Activated naive CD8-positive, alpha-beta T cell treated with anti-CD3 and anti-CD28 coated beads, Interleukin-2, amount 50 U/mL, for 24 hours (primary cell): ENCODE measurements at places on chromosomes 5 and 9.

GRCh38 chr9:91844190-91844589 lies 105.8 kb downstream of the ROR2 start:
- H3K27ac ChIP-seq: no peak overlapping the region
- no peak for DNase-seq
- H3K4me3 ChIP-seq: no peak overlapping the region
- no peaks in the 10 kb centered on the region for H3K36me3 ChIP-seq

- no peak overlapping the region for H3K4me3 ChIP-seq
Observed at GRCh38 chr9:28264368-28264767, 691.1 kb upstream of the C9orf72 start.

DNA sequence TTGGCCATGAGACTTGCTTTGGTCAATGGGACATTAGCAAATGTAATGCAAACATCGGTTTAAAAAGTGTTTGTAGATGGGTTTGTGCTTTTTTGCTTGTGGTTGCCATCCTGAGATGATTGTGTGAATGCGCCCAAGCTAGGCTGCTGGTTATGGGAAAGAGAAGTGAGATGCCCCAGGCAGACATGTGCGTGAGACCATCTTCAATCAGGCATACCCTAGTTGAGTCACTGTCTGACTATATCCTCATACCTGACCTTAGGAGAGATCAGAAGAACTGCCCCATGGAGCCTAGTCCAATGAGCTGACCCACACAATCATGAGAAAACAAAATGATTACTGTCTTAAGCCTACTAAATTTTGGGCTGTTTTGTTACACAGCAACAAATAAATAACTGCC lies 36.8 kb upstream of the ZNF608 start:
- no peaks in the 10 kb centered on the region for H3K4me1 ChIP-seq
- no peaks in the 10 kb centered on the region for H3K27me3 ChIP-seq
- no peak overlapping the region for H3K4me3 ChIP-seq
- no peak for DNase-seq
- H3K36me3 ChIP-seq: no peaks in the 10 kb centered on the region
- H3K27ac ChIP-seq: no peak overlapping the region

GRCh38 chr9:81086416-81086815 lies 602.9 kb downstream of the TLE1 start:
- H3K27me3 ChIP-seq: no peaks in the 10 kb centered on the region
- H3K27ac ChIP-seq: no peak overlapping the region
- no peak for DNase-seq
- no peaks in the 10 kb centered on the region for H3K36me3 ChIP-seq

DNA sequence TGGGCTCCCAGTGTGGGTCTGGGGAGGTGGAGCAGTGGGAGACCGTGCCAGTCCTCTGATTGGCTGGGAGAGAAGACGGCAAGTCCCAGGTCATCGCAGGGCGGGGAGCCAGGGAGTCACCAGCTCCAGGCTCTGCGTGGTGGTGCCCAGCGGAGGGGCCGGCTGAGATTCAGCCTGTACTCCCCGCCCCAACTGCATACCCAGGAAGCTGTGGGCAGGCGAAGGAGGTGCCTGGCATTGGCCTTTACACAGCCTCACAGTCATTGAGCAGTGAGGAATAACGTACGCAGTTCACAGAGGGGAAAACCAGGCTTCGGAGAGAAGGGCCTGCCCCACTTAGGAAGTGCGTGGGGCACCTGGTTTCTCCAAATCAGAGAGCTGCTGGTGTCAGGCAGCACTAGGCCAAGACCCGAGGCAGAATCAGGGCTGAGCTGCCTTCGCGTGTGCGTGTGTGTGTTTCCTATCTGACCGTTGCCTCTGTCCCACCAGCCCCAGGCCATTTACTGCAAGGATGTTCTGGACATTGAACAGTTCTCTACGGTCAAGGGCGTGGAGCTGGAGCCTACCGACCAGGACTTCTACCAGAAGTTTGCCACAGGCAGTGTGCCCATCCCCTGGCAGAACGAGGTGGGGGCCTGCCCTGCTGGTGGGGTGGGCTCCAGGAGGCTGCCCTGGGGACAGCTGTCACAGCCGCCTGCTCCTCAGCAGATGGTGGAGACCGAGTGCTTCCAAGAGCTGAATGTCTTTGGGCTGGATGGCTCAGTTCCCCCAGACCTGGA lies 6.2 kb upstream of the PRR7 start:
- H3K27ac ChIP-seq: peak overlapping the region; percentile 48
- peaks cover 69% of the 10 kb centered on the region for H3K4me1 ChIP-seq
- peaks cover 40% of the 10 kb centered on the region for H3K36me3 ChIP-seq
- no peak overlapping the region for H3K4me3 ChIP-seq

DNA sequence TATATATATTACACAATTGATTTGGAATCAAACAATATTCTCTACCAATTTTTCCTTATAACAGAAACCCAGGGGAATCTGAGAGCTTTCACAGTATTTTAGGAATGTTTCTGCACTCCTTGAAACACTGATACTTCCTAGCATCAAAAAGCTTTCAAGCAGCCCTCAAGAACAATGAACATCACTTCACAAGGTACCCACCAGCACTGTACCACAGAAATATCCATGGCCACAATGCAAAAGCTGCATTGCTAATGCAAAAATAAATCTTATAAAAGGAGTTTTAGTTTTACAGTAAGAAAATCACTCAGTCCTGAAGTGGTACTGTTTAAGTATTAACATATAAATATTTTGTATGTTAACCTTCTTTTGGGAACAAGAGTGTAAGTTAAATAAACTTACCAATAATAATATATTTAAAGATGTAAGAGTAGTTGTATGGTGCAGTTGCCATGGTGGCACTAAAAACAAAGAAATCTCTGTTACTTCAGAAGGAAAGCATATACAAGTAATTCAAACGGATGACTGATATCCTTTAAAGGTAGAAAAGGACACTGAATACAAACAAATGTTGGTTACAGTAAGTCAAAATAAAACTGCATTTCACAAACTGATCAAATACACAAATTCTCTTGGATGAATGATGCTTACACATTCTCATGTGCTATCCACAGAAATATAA lies 8.6 kb downstream of the RAB14 start:
- no peak overlapping the region for H3K4me3 ChIP-seq
- DNase-seq: no peak
- H3K27me3 ChIP-seq: no peaks in the 10 kb centered on the region
- H3K27ac ChIP-seq: no peak overlapping the region
- peaks cover 89% of the 10 kb centered on the region for H3K4me1 ChIP-seq
- H3K36me3 ChIP-seq: peaks cover 17% of the 10 kb centered on the region

- peaks cover 17% of the 10 kb centered on the region for H3K36me3 ChIP-seq
- H3K27me3 ChIP-seq: no peaks in the 10 kb centered on the region
- DNase-seq: no peak
- H3K4me1 ChIP-seq: peaks cover 2% of the 10 kb centered on the region
Observed at GRCh38 chr5:34967540-34967939, 38.2 kb downstream of the DNAJC21 start.

DNA sequence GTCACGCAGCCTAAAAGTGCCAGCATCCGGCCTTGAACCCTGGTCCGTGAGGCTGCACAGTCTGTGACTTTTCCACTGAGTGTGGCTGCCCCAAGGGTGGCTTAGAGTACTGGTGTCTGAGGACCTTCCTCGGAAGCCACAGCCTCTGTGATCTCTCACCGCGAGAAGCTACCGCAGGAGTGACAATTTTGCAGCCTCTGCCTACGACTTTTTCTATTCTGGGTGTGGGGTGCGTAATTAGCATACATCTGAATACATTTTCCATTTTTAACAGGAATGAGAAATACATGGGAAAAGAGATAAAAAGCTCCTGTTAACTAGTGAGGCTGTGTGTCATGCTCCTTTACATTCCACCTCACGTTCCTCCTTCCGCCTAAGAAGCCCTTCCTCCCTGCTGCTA lies 48.3 kb upstream of the HRH2 start:
- peak; percentile 30 for DNase-seq
- H3K36me3 ChIP-seq: no peaks in the 10 kb centered on the region
- H3K4me3 ChIP-seq: no peak overlapping the region

GRCh38 chr9:15873573-15874177 lies 320.8 kb downstream of the CCDC171 start:
- H3K27ac ChIP-seq: no peak overlapping the region
- H3K27me3 ChIP-seq: no peaks in the 10 kb centered on the region

GRCh38 chr9:35051069-35051967 lies 21.1 kb downstream of the VCP start:
- peaks cover 38% of the 10 kb centered on the region for H3K36me3 ChIP-seq
- H3K27ac ChIP-seq: no peak overlapping the region
- DNase-seq: peak; percentile 67
- H3K27me3 ChIP-seq: no peaks in the 10 kb centered on the region
- no peaks in the 10 kb centered on the region for H3K4me1 ChIP-seq
- H3K4me3 ChIP-seq: no peak overlapping the region

DNA sequence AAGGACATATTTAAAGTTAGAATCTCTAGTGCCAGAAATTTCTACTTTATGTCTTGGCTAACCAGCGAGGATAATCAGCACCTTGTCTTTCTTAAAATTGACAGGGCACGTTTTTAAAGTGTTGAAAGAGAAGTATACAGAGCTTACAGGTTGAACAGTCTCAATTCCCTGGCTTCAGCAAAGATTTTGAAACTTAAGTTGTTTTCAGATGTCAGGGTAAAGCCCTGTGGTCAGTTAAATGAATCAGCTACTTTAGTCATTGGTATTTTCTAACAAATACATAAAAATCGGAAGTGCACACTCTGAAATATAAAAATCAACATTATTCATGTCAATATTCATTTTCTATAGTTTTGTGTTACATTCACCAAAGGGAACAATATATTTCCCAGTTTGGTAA lies 29.1 kb downstream of the SNCAIP start:
- DNase-seq: no peak
- H3K4me1 ChIP-seq: no peaks in the 10 kb centered on the region
- no peaks in the 10 kb centered on the region for H3K27me3 ChIP-seq
- H3K4me3 ChIP-seq: no peak overlapping the region
- no peaks in the 10 kb centered on the region for H3K36me3 ChIP-seq
- H3K27ac ChIP-seq: no peak overlapping the region

DNA sequence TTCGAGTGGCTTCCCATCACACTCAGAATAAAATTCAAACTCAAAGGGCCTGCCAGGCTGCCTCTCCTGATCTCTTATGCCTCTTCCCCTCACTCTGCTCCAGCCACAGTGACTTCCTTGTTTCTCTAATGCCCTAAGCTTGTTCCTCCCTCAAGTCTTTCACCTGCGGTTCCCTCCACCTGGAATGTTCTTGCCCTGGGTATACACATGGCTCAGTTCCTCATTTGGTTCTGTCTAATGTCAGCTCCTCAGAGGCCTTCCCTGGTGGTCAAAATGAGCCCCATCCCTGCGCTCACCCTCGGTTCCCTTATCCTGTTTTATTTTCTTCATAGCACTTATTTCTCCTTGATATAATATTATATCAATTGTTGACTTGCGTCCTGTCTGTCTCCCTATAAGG lies 12.7 kb upstream of the CYSTM1 start:
- peaks cover 2% of the 10 kb centered on the region for H3K27me3 ChIP-seq
- no peaks in the 10 kb centered on the region for H3K4me1 ChIP-seq
- H3K4me3 ChIP-seq: no peak overlapping the region
- H3K36me3 ChIP-seq: no peaks in the 10 kb centered on the region

DNA sequence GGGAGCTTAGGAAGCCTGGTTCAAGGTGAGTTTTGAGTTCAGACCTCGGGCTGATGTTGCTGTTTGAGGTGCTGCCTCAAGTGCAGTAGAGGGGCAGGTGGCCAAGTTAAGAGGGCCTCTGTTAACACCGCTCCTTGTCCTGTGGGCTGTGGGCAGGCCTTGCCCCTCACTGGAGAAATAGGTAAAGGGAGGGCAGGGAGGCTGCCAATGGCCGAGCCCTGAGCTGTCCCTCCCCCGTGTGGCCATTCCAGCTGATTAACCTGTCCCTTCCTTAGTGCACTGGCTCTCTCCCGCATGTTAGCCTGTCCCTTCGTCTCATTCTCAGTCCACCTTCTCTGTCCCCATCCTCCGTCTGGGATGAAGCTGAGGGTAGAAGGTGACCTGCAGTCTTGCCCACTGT lies 21.4 kb downstream of the CNTFR start:
- no peaks in the 10 kb centered on the region for H3K4me1 ChIP-seq
- H3K36me3 ChIP-seq: no peaks in the 10 kb centered on the region
- H3K27ac ChIP-seq: no peak overlapping the region

- no peak overlapping the region for H3K27ac ChIP-seq
- peaks cover 21% of the 10 kb centered on the region for H3K4me1 ChIP-seq
- H3K4me3 ChIP-seq: no peak overlapping the region
Observed at GRCh38 chr5:173960986-173961385, 28.0 kb upstream of the C5orf47 start.

DNA sequence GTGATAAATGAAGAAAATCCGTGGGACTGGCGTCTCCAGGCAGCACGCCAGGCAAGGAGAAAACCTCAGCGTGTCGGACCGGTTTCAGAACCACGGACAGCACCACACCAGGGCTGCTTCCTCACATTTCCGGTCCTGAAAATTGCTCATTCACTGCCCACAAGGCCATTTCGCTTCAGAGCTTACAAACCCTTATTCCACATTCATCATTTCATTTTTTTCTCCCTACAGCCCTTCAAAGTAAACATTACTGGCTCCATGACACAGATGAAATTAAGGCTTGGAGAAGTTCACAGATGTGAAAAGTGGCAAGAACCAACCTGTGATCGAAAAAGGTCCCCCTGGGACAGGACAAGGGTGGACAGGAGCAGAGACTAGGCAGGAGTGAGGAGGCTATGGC lies 1.5 kb upstream of the GPRIN1 start:
- peak; percentile 65 for DNase-seq
- no peaks in the 10 kb centered on the region for H3K36me3 ChIP-seq
- H3K4me3 ChIP-seq: no peak overlapping the region

DNA sequence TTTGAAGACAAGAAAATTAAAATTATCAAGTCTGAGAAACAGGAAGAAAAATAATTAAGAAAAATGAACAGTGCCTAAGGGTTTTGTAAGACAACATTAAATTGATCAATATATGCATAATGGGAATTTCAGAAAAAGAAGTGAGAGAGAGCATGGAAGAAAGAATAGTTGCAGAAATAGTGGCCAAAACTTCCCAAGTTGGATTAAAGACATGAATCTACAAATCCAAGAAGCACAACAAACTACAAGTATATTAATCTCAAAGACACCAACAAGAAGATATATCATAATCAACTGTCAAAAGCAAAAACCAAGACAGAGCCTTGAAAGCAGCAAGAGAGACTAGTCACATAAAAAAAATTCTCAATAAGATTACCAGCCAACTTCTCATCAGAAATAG lies 488.0 kb downstream of the RASEF start:
- no peaks in the 10 kb centered on the region for H3K27me3 ChIP-seq
- DNase-seq: no peak
- H3K36me3 ChIP-seq: no peaks in the 10 kb centered on the region
- H3K4me1 ChIP-seq: no peaks in the 10 kb centered on the region

GRCh38 chr9:79673614-79674013 lies 101.8 kb downstream of the TLE4 start:
- no peak overlapping the region for H3K4me3 ChIP-seq
- H3K36me3 ChIP-seq: peaks cover 38% of the 10 kb centered on the region
- H3K27me3 ChIP-seq: no peaks in the 10 kb centered on the region
- no peak for DNase-seq
